ENCODE measurements at places on chromosomes 4 and X. TPM values are rescaled to one million over a fixed set of nuclear protein-coding genes. Genes with fewer than 3 reads are reported as not detected.

GRCh38 chr4:108766058-108766457 is 3.2 kb upstream of the ETNPPL start:
- H3K27me3 ChIP-seq, result no peaks in the 10 kb centered on the region
- no peak overlapping the region for H3K4me3 ChIP-seq
- no peaks in the 10 kb centered on the region for H3K36me3 ChIP-seq
- DNase-seq, result no peak
- no peaks in the 10 kb centered on the region for H3K4me1 ChIP-seq

DNA sequence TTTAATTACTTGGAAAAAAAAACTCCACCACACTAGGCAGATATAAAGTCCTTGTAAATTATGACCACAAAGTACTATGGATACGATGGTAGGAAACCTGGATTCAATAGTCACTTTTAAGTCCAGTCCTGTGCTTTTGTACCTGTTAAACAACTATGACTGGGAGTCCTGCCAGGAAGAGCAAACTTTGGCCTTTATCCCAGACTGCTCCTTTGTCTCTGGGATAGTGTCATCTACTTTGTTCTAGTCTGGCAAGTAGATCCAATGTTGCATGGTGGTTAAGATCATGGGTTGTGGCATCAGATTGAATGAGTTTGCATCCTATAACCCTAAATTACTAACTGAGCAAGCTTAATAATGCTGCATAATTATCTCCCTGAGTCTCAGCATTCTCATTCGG is 175.3 kb upstream of the FGF13 start:
- no peak for DNase-seq
- H3K27ac ChIP-seq, result no peak overlapping the region
- H3K4me3 ChIP-seq, result no peak overlapping the region
- no peaks in the 10 kb centered on the region for H3K36me3 ChIP-seq

DNA sequence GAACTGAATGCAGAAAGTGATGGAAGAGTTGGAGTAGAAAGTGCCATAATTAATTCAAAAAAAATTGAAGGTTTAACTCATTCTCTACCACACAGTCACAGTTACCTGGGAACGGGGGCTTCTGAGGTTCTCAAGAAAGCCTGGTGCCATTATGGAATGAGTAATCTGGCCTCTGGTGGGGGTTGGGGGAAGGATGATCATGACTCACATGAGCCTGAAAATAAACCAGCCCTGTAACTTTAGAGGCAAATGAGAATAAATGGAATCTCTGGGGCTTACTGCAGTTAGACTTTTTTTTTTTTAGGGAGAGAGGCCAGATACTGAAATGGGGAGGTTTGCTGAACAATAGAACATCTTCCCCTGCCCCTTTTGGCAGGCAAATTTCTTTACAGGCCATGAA is 55.3 kb downstream of the SOD3 start:
- no peaks in the 10 kb centered on the region for H3K4me1 ChIP-seq
- H3K27me3 ChIP-seq, result no peaks in the 10 kb centered on the region
- H3K4me3 ChIP-seq, result no peak overlapping the region
- H3K36me3 ChIP-seq, result no peaks in the 10 kb centered on the region

DNA sequence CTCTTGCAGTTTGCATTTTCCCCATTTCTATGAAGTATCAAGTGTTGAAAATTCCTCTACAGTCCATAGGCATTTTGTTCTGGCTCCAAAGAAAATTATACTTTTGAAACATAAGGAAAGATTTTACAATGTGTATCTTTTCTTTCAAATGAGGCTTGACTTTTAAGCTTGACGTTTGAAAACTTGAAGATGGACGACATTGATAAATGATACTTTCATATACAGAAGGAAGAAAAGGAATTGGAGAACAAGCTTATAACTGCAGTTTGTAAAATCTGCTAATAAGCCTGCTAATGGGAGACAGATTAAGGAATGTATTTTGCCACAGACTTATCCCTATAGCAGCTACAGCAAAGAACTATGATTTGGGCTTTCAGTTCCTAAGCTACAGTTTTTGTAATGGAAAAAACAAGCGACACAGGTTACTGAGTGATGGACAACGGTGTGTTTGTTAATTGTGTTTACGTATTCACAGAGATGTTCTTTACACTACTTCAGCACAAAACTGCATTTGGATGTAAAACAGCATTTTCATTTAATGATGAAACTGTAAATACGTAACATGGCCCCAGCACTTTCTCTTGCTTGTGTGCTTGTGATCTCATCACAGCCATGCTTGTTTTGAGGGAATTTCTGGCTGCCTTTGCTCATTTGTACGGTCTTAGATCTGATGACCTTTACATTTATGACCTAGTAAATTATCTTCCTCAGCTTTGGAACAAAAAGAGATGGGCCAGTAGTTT is 83.2 kb upstream of the FAT1 start:
- no peak overlapping the region for H3K4me3 ChIP-seq
- no peaks in the 10 kb centered on the region for H3K36me3 ChIP-seq
- H3K4me1 ChIP-seq, result no peaks in the 10 kb centered on the region
- no peak overlapping the region for H3K27ac ChIP-seq
- no peaks in the 10 kb centered on the region for H3K27me3 ChIP-seq

GRCh38 chr4:99047710-99048109 is 40.9 kb downstream of the ADH5 start:
- no peak for DNase-seq
- H3K27me3 ChIP-seq, result no peaks in the 10 kb centered on the region
- no peak overlapping the region for H3K4me3 ChIP-seq
- H3K4me1 ChIP-seq, result no peaks in the 10 kb centered on the region
- H3K27ac ChIP-seq, result no peak overlapping the region
- H3K36me3 ChIP-seq, result no peaks in the 10 kb centered on the region

DNA sequence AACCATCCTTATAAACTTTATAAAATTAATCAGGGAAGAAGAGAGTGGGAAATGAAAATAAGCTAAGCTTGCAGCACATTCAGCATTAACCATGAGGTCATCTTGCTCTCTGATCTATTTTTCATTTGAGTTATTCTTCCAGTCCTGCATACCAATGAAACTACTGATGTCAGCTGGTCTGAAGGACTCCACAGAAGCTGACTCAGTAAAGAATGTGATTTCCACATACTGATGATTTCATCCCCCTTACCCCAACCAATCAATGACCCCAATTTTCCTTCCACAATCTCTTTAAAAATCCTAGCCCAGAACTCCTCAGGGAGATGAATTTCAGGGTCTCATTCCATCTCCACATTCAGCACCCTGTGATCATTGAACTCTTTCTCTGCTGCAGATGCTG is 18.8 kb upstream of the DSPP start:
- no peak for DNase-seq
- H3K36me3 ChIP-seq, result no peaks in the 10 kb centered on the region
- no peak overlapping the region for H3K4me3 ChIP-seq
- H3K27me3 ChIP-seq, result no peaks in the 10 kb centered on the region
- H3K27ac ChIP-seq, result no peak overlapping the region

- no peak overlapping the region for H3K4me3 ChIP-seq
- H3K4me1 ChIP-seq, result no peaks in the 10 kb centered on the region
- no peak overlapping the region for H3K27ac ChIP-seq
These were observed 229.0 kb downstream of the UGT8 start for GRCh38 chr4:114827651-114828050.

- H3K4me3 ChIP-seq, result no peak overlapping the region
- H3K27ac ChIP-seq, result no peak overlapping the region
- no peak for DNase-seq
- no peaks in the 10 kb centered on the region for H3K36me3 ChIP-seq
- no peaks in the 10 kb centered on the region for H3K4me1 ChIP-seq
These were observed 6.2 kb downstream of the NEIL3 start for GRCh38 chr4:177315767-177316464.

DNA sequence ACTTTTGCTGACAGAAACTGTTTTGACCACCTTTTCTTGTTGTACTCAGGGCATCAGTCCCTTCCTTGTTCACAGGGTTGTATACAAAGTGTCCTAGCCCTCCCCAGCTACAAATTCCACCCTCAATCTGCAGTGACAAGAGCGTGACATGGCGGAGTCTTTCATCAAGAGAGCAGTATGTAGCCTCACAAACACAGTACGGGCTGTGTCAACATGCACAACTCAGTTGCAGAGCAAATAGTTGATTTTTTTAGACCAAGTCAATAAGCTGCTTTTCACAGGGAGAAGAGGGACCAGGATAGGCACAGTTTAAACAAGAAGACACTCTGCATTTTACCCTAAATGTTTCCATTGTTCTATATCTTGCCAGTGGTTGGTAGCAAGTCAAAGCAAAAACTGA is 8.6 kb upstream of the HS6ST2 start:
- H3K36me3 ChIP-seq, result no peaks in the 10 kb centered on the region
- H3K4me1 ChIP-seq, result no peaks in the 10 kb centered on the region
- H3K27ac ChIP-seq, result no peak overlapping the region
- no peaks in the 10 kb centered on the region for H3K27me3 ChIP-seq
- no peak for DNase-seq

The HPSE gene
- 0.38 TPM for polyA plus RNA-seq

The CLDN34 gene
- 0.40 TPM for polyA plus RNA-seq

The CFP gene
- polyA plus RNA-seq, result 2.5 TPM

The RTL9 gene
- polyA plus RNA-seq, result 0.05 TPM

The DGKK gene
- not detected for polyA plus RNA-seq

The MAGED4 gene
- 6.3 TPM for polyA plus RNA-seq
